Activated gamma-delta T cell treated with anti-CD3 and anti-CD28 coated beads, Interleukin-2, amount 50 U/mL, for 16 hours (primary cell): ENCODE measurements at places on chromosomes 16 and 17.

- DNase-seq: no peak
These were observed 4.4 kb upstream of the OR1F1 start for GRCh38 chr16:3183445-3184139.

DNA sequence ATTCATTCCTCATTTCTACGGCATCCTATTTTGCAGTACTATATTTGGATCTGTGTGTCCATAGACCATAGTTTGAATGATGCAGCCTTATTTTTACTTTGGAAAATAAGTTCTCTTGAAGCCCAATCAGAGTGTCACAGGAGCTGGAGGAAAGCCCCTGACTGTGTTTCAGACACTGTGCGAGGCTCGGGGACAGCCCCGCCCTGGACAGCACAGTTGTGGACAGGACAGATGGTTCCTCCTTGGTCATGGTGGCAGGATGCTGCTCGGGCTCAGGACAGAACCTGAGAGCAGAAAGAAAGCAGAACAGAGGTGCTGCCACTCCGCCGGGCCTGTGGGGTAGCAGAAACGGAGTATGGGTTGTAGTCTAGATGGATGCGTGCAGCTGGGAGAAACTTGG lies 22.9 kb downstream of the BANP start:
- no peak for DNase-seq

DNA sequence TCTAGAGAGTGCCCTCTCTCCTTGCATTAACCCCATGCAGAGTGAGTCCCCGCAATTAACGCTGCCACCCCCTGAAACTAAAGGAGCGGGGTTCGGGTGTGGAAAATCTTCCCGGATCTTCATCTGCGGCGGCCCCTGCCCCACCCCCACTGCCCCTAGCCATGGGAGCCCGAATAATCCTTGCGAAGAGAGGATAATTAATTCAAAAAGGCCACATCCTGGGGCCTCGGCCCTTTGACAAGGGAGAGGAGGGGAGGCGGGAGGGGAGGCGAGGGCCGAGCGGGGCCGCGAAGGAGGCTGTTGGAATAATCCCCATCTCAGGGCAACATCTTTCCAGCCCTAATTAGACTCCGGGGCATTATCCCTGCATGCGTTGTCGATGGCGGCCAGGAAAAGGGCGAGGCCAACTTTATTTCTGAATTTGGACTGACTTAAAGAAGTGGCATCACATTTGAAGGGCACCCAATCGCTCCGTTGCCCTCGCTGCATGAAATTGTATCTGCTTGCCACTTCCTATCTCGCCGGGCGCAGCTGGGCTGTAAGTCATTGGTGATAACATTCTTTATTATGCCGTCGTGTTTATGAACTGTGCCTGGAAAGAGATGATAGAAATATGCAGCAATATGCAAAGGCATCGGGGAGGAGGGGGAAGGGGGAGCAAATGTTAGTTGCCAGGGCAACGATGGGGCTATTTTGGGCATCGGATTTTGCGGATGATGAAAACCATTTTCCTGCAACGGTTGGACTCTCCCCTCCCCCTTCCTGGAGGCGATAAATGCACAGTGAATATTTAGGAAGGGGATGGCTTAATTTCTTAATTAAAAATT lies 387.1 kb upstream of the TNRC6C start:
- DNase-seq: no peak

- DNase-seq: no peak
These were observed 6.0 kb downstream of the CIITA start for GRCh38 chr16:10883004-10883403.

GRCh38 chr16:75011634-75012307 lies 12.9 kb downstream of the ZNRF1 start:
- DNase-seq: peak; percentile 32

- DNase-seq: no peak
These were observed 20.1 kb downstream of the EPOP start for GRCh38 chr17:38654411-38655398.

DNA sequence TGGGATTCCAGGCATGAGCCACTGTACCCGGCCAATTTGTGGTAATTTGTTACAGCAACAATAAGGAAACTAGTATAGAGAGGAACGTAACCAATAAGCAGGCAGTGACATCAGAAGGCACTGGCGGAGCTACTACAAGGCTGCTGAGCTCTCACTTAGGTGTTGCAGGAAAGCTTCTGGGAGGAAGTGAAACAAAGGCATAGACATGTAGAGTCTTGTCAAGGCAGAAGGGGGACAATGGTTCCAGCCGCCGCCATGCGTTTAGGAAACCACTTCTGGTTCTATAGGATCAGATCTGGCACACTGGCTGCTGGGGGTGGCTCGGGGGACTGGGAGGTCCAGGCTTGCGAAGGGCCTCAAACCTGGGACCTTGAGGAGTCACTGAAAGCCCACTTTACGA lies 9.4 kb upstream of the CPSF4L start:
- no peak for DNase-seq

DNA sequence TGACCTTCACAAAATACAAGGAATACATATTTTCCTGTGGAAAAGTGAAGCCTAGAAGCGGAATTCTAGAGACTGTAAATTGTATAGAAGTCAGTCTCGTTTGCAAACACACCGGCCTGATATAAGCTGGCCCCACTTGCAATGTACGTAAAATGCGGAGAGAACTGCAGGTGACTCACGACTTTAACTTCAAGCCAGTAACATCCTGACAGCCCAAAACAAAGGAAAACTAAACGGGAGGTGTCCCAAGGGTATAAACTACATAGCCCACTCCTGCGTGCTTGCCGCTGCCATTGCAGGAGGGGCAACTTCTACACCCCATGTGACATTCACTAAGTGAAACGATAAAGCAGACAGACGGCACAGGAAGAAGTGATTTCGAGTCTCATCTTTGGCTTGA lies 101.6 kb downstream of the CYTH1 start:
- DNase-seq: no peak

GRCh38 chr16:56856876-56857447 lies 8.0 kb upstream of the SLC12A3 start:
- DNase-seq: no peak

DNA sequence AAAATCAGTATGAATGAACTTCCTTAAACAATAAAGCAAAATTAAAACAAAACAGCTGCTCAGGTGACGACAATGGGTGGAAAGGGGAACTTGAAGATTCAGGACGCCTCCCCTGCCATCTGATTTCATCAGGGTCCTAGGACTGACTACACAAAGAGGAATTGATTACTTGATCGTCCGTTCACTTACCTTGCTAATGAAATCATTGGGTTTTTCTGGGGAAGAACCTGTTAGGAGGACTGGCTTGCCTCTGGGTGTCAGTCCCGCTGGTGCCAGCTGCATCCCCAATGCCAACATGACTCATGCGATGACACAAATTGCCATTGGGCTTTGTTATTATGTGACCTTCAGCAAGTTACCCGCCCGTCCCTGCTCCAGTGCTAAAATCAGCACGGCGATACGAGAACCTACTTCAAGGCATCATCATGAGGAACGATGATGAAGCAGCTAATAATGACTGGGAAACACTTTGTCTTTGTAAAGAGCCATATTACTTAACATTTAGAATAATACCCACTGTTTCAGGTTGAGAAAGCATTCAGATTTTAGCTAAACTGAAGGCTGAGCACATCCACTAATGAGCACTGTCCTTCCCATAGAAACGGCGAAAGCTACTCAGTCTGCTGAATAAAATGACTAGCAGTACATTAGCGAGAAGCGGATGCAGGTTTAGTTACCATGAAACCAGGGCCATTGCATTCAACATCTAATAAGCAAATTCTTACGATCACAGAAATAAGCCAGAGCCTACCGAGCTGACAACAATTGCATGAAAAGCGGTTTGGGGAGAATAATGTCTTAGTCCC lies 139.4 kb downstream of the ZFHX3 start:
- DNase-seq: no peak

DNA sequence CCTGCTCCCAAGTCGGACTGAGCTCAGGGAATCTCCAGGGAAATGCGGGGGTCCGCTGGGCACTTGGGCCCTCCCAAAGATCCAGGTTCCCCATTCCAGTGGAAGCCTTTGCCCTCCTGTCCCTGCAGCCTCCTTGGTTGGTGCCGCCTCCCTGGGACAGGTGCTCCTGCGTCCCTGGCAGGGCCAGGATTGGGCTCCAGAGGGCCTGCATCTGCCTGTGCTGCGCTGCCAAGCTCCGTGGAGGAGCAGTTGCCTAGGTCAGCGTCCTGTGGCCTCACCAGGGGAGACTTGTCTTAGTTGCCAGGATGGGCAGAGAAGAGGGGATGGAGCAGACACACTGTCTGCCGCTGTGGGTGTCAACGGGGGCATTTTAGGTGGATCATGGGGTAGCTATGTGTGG lies 67.1 kb downstream of the MSI2 start:
- DNase-seq: no peak

DNA sequence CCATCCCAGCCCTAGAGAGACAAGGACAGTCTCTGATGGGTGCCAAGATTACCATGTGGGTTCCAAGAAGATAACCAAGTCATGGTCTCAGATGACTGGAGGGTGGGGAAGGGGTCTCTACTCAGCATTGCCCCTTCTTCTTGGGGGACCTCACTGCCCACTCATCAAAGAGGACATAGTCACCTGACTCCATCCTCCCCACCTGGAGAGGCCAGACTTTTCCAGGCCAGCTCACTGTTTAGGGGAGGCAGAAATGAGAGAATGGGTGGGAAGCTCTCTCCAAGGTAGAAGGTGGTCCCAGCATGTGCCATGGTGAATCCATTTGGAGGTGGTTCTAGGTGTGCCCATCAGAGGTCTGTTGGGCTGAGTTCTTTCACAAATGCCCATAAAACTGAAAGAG lies 20.7 kb upstream of the IL21R start:
- no peak for DNase-seq

- no peak for DNase-seq
These were observed 30.6 kb downstream of the METRNL start for GRCh38 chr17:83109793-83110645.

GRCh38 chr17:17125136-17126084 lies 80.7 kb downstream of the PLD6 start:
- no peak for DNase-seq

- no peak for DNase-seq
These were observed 101.0 kb downstream of the SYCE1L start for GRCh38 chr16:77300256-77300655.

GRCh38 chr17:47810200-47810821 lies 11.3 kb downstream of the OSBPL7 start:
- no peak for DNase-seq

DNA sequence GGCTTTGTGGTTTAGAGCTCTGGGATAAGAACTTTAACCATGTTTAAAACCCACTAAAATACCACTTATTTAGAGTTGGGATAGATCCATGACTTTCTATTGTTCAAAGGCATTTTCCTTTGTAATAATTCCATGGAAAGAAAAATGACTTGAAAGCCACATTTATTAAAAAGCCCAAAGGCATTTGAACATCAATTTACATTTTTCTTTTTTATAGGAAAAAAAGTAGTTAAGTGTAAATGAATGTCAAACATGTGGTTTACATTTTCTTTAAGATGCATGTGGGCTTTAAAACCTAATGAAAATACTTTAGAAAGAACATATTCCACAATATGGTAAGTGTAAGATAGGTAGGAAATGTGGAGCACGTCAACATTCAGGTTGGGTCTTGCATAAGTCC lies 443.2 kb downstream of the TOX3 start:
- no peak for DNase-seq
